Activated CD4-positive, alpha-beta memory T cell treated with anti-CD3 and anti-CD28 coated beads, Interleukin-2, amount 10 ng/mL, durations not matched to agents 7 days and 5 days (primary cell): ENCODE measurements at places on chromosomes 4 and X.

GRCh38 chrX:36575670-36576069, 432.5 kb upstream of the FAM47C start:
- H3K27me3 ChIP-seq, result no peaks in the 10 kb centered on the region
- H3K4me1 ChIP-seq, result no peaks in the 10 kb centered on the region
- H3K27ac ChIP-seq, result no peak overlapping the region
- H3K36me3 ChIP-seq, result no peaks in the 10 kb centered on the region

- DNase-seq, result no peak
- H3K4me1 ChIP-seq, result peaks cover 7% of the 10 kb centered on the region
- no peak overlapping the region for H3K4me3 ChIP-seq
- no peaks in the 10 kb centered on the region for H3K27me3 ChIP-seq
Measured at GRCh38 chrX:110012818-110013485, 10.0 kb downstream of the TMEM164 start.

DNA sequence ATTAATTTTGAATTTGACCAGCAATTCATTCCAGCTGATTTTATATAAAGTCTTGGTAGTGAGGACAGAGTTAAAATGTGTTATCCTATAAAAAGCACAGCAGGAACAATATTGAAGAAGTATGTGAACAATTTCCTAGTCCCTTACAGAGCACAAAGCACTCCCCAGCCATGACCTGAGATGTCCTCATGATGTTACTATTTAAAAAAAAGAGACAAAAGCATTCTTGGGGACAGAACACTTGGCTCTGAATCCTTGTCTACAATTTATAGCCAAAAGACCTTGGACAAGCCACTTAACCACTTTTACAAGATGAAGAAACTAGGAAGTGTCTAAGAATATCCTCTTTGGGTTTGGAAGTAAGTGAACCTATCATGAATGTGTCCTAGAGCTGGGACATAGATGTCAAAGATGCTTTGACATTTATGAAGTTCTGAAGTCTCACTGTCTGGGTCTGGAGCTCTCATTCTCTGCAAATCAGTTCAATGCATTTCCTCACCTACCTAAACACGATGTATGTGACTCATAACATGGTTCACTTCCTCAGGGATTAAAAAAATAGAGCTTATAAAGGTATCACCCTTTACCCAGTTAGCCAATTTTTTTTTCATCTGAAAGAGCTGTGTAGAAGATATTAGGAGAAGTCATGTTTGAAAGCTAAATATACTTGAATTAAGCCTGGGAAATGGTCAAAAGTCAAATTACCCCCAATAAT, 61.4 kb downstream of the IGFBP7 start:
- H3K4me3 ChIP-seq, result no peak overlapping the region
- H3K36me3 ChIP-seq, result no peaks in the 10 kb centered on the region
- no peak overlapping the region for H3K27ac ChIP-seq
- no peak for DNase-seq
- H3K4me1 ChIP-seq, result no peaks in the 10 kb centered on the region

DNA sequence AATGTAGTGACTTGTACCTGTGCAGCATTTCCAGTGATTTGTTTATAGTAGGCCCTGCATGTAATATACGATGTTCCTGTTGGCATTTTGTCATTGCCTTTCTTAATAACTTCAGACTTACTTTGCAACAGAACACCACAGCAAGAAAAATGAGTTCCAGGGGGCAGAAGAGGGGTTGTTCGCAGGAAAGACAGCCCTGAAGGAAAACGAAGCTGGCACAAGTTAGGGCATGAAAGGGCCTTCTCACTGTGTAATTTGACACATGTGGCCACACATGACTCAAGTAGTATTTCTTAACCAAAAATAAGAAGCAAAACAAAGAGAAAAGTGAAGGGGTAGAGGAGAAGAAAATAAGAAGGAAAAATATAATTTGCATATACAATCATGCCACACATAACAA, 265.8 kb upstream of the SMIM31 start:
- no peaks in the 10 kb centered on the region for H3K27me3 ChIP-seq
- H3K4me3 ChIP-seq, result no peak overlapping the region
- no peak overlapping the region for H3K27ac ChIP-seq
- H3K4me1 ChIP-seq, result no peaks in the 10 kb centered on the region

GRCh38 chr4:152118819-152119553, 358.2 kb upstream of the GATB start:
- peaks cover 30% of the 10 kb centered on the region for H3K4me1 ChIP-seq
- DNase-seq, result no peak
- H3K36me3 ChIP-seq, result peaks cover 27% of the 10 kb centered on the region
- H3K27ac ChIP-seq, result no peak overlapping the region

GRCh38 chrX:153651540-153652079, 4.6 kb downstream of the DUSP9 start:
- H3K27ac ChIP-seq, result no peak overlapping the region
- H3K36me3 ChIP-seq, result no peaks in the 10 kb centered on the region
- H3K4me3 ChIP-seq, result no peak overlapping the region
- H3K27me3 ChIP-seq, result peaks cover 13% of the 10 kb centered on the region
- no peaks in the 10 kb centered on the region for H3K4me1 ChIP-seq
